ENCODE measurements at places on chromosomes 5 and 9.

GRCh38 chr9:79895232-79895631 lies 323.5 kb downstream of the TLE4 start:
- ATAC-seq, result no peak

DNA sequence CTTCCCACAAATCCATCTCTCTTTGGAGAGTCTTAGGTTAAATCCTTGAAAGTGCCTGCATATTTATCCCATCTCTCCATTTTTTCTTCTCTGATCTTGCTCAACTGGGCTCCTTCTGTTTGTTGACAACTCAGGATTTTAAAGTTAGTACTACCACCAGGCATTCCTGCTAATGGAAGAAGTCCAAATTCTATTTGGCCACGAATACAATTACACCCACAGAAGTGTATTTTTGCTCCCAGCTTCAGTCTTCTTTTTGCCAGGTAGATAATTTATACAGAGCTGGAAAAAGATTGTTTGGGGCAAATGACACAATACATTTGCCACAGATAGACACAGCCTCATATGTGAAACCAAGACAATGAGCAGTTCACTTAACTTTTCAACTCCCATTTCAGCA lies 74.8 kb downstream of the CETN3 start:
- ATAC-seq, result no peak

- no peak for ATAC-seq
Observed at GRCh38 chr5:155455791-155456514, 442.4 kb downstream of the KIF4B start.

DNA sequence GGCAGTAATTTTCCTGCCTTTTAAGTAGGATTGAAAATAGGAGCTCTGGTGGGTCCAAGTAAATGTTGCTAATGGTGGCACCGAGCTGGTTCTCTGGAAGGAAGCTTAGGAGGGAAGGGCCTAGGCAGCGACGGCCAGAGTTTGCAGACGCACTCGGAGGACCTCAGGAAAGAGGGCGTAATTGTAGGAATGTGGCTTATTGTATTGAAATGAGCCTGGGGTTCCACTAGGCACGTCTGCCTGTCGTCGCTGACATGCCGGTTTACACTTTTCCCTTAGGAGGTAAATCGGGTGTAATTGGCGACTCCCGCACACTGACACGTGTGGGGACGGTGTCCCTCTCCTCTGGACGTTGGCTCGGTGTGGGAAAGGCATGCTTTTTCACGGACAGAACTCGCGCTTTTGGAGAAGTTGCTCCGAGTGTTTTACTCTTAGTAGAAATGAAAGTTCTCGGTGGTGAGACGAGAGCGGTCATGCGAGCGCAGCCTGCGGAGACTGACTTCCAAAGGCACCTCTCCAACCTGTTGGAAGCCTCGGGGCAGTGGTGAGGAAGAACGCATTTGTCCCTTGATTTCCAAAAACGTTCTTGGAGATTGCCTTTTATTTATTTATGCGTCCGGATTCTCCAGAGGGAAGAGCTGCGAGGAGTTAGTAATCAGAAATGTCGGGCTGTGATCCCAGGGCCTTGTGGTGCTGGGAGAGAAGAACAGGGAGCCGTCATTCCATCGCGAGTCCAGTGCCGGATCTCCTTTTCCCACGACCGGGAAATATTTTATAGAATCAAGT lies 1.3 kb downstream of the NR4A3 start:
- ATAC-seq, result no peak

- ATAC-seq, result peak; percentile 1
Observed at GRCh38 chr9:125241863-125242739, 958 bp upstream of the HSPA5 start.

GRCh38 chr5:163445345-163445744 lies 8.0 kb downstream of the CCNG1 start:
- ATAC-seq, result no peak

DNA sequence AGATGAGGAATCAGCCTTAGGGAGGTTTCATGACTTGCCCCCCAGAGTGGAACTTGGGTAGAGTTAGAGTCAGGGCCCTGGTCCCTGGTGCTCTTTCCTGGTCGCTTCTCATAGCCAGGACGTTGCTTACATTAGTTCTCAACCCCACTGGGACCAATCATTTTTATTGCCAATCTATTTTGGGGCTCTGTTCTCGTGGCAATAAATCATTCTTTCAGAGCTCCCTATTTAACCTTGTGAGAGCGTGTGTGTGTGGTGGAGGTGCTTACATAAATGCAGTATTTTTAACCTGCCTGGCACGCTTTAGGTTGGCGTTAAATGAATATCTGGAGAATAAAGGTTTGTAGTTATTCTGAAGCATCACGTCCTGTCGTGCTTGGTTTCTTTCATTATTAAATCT lies 4.1 kb downstream of the TRIO start:
- ATAC-seq, result no peak

DNA sequence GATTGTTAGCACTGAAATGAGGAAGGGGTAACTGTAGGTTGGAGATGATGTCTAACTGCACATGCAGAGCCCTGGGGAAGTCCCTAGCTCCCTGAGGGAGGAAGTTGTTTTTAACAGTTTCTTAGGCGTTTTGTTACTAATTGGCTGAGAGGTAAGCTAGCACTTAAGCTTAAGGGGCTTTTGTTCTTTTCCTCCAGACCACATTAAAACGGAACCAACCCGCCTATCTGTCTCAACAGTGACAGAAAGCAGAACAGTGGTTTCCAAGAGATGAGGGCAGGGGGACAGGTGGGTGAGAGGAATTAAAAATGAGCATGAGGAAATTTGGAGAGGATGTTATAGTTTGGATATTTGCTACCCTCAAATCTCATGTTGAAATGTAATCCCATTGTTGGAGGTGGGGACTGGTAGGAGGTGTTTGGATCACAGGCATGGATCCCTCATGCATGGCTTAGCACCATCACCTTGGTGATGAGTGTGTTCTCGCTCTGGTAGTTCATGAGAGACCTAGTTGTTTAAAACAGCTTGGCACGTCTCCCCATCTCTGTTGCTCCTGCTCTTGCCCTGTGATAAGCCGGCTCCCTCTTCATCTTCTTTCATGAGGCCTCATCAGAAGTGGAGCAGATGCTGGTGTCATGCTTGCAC lies 38.9 kb downstream of the LYRM7 start:
- ATAC-seq, result peak; percentile 81

DNA sequence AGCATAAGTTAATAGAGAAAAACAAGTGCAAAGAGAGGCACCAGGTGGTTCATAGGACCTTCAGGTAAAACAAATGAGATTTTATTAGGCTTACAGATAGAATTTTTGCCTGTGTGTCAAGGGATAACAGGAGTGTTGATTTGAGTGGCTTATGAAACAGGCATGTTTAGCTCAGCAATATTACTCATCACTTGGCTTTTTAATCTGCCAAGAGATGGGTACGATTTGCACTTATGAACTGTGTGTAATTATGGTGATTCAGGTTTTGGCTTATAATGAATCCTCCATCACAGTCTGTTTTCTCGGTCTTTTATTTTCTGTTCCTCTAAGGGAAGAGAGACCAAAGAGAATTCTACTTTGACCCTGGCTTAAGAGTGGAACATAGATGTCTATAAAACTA lies 199.3 kb downstream of the DMRTA1 start:
- ATAC-seq, result no peak

DNA sequence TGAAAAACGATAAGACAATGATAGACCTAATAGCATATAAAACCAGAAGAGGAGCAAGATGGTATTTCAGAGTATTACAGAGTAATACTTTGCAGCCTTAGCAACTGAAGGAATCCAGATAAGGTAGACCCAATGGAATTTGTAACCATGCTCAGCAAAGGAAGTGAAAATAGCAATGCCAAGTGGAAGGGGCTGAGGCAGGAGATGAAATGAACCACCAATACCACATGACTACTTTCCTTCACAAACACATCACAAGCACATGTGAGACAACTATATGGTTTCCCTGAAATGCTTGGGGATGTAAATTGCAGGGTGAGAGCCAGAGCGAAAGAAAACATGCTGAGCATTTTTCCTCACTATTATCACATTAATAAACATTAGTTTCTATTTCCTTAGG lies 79.8 kb upstream of the MELK start:
- no peak for ATAC-seq

DNA sequence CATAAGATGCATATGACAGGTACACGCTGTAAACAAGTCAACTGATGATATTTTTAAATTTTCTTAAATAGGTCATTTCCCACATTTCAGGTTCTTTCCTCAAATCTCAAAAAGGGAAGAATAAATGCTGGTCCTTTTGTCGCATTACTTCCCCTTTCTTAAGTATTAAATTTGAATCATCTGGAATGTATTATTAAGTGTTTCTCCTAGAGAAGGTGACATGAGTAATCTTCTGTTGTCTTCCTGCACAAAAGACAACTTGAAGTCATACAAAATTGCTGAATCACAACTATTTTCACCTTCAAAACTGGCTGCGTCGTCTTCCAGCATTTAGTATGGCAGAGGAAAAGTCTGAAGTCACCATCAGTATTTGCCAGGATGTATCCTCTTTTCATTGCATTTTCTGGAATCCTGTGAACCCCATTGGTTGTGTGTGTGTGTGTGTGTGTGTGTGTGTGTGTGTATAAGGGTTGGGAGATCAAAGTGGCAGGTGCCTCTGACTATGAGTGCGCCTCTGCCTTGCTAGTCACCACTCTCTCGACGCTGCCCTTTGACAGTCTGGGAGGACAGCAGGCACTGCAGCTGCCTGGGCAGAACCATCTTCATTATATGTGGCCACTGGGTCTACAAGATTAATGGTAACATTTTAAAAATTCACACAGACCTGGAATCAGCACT lies 86.9 kb downstream of the MVB12B start:
- ATAC-seq, result no peak

DNA sequence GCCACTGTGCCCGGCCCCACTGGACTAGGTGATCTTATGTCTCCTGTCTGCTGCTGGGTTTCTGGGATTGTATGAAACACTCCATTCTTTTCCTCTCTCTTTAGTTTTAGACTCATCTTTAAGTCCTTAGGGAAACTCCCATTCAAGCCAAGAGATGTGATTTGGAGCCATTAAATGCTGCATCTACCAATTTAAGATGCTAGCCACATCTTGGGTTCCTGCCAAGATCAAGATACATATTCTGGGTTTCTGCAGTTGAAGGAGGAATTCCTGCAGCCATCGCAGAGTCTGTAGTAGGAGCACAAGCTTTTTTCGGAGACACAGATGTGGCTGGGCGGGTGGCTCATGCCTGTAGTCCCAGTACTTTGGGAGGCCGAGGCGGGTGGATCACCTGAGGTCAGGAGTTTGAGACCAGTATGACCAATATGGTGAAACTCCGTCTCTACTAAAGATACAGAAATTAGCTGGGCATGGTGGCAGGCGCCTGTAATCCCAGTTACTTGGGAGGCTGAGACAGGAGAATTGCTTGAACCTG lies 23.2 kb downstream of the STXBP1 start:
- ATAC-seq, result no peak

GRCh38 chr5:1330146-1330846 lies 14.6 kb downstream of the CLPTM1L start:
- ATAC-seq, result peak; percentile 96

- no peak for ATAC-seq
Observed at GRCh38 chr5:160129841-160130240, 10.6 kb upstream of the PWWP2A start.

DNA sequence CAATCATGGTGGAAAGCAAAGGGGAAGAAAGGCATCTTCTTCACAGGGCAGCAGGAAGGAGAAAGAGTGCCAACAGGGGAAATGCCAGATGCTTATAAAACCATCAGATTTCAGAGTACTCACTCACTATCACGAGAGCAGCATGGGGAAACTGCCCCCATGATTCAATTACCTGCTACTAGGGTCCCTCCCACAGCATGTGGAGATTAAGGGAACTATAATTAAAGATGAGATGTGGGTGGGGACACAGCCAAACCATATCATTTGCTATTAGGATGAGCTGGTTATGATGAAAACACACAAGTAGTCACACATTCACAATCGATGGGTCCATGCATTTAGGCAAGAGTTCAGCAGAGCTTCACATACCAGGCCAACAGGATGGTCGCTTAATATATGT lies 469.0 kb downstream of the PDE4D start:
- no peak for ATAC-seq

- ATAC-seq, result no peak
Observed at GRCh38 chr9:121368745-121369144, 1.3 kb downstream of the STOM start.

GRCh38 chr5:165620394-165620793 lies 2115.0 kb downstream of the MAT2B start:
- ATAC-seq, result no peak

GRCh38 chr9:110148384-110148783 lies 59.6 kb downstream of the C9orf152 start:
- ATAC-seq, result peak; percentile 41

DNA sequence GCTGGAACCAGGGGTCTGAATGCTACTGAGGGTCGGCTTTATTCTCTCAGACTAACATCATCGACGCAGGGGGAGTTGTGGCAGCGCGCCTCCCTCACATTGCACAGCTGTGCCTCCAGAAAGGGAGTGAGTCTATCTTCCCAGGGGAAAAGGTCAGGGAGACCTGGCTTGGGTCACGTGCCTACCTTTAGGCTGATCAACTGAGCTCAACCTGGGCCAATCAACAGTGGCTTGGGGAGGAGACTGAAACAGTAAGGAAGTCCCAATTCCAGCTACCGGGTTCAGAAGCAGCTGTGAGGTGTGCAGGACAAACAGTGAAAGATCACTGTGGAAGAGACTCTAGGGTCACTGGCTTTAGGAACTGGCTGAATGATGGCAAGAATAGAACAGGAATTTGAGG lies 14.3 kb downstream of the SNX30 start:
- no peak for ATAC-seq

- no peak for ATAC-seq
Observed at GRCh38 chr5:41796061-41796460, 74.2 kb downstream of the OXCT1 start.

GRCh38 chr9:105418588-105419500 lies 29.0 kb upstream of the FSD1L start:
- ATAC-seq, result no peak

DNA sequence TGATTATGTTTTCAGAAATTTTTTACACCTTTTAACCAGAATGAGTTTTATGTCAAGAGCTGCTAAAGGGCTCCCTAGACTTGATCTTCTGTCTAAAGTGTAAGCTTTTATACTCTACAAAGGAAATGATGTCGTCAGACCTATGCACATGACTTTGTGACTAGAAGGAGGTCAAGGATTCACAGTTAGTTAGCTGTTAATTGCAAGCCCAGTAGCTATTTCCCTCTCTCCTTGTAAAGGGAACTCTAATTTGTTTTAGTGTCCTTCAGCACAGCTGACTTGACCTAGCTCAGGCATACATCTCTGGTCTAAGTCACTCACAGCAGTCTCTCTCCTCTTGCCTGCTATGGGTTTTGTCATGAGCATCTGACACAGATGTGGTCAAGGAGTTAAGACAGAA lies 173.5 kb upstream of the NREP start:
- no peak for ATAC-seq

GRCh38 chr5:17218353-17219005 lies 1.0 kb downstream of the BASP1 start:
- peak; percentile 3 for ATAC-seq

DNA sequence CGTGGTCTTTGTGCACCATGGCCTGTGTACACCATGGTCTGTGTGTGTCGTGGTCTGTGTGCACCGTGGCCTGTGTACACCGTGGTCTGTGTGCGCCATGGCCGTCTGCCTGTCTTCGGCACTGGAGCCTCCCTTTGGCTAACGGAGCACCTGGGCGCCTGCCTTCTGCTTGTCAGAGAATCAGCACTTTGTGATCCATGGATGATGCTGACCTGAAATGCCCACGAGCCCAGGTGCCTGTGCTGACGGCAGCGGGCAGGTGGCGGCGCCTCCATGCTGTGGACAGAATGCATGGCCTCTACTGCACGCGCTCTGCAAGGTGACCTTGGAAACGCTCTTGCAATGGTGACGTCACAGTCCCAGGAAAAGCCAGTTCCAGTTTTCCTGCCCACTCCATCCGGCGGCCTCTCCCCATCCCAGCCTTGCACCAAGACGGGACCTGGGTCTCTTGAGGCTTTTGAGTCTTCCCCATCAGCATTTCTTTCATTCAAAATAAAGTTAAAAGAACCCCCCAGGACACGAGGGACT lies 14.6 kb downstream of the LCN9 start:
- no peak for ATAC-seq
